GM04503 (cell line): ENCODE measurements at places on chromosomes 1 and 21.
A peak's percentile ranks its signal among the peaks of the same experiment; 100 is the strongest.

DNA sequence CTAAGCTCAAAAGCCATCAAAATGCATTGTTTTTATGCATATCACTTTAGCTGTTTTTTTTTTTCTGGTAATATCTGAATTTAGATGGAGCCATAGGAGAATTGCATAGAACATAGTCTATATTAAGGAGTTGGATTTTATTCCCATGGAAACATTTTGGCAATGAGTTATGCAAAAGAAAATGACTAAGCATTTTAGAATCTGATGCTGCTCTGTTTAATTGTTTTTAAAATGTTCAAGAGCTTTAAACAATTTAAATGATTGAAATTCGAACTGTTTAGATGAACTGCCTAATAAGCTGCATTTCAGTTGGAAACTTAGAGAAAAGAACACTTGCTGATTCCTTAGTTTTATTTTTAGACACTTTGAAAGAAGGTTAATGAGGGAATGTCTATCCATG, 1531.5 kb upstream of the B3GALT2 start:
- no peak for DNase-seq

DNA sequence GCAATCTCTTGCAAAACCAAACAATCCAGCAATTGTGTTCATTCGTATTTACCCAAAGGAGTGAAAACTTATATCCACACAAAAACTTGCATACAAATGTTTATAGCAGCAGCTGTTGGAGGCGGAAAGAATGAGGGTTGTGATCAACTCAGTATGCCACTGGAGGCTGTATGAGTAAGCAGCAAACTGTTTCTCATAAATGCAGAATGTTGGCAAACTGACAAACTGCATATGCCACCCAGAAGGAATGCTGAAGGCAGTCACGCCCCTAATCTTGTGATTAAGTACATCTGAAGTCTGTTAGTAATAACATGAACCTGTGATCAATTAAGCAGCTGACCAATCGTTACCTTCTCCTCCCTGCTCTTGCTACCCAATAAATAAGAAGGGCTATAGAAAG, 60.5 kb upstream of the CR2 start:
- peak; percentile 90 for DNase-seq

GRCh38 chr1:181969902-181970301, 91.6 kb downstream of the ZNF648 start:
- no peak for DNase-seq

- DNase-seq = no peak
Measured at GRCh38 chr1:168234846-168235547, 9.2 kb downstream of the SFT2D2 start.

GRCh38 chr1:44631647-44632539, 42.4 kb downstream of the TMEM53 start:
- no peak for DNase-seq

DNA sequence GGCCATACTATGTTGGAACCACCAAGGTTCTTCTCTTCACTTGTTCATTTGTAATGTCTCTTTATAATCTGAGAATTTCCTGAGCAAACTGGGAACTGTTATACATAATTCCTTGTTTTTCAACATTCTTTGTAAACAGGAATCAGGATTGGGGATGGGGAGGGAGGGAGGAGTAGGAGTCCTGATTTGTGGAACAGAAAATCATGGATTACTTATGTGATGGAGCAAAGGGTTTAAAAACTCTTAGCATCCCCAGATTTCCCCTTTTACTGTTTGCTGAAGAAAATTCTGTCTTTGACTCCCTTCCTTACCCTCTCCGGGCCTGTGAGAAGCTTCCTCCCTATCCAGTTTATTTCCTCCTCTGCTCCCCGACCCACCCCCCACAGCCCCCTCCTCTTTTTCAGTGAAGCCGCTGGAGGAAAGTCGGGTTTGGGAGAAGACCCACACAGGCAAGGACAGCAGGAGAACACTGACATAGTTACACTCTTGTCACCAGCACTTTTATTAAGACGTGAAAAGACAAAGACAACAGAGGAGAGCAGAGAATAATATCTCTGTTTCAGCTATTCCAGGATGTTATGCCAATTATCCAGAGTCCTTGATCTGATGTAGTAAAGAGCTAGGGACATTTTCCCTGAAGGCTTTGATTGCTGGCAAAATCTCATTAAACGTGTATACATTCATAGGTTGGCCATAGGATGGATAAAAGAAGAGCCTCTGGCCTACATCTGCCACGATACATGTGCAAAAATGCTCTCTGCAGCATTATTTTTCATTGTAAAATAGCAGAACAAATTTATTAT, 4.6 kb upstream of the NBPF1 start:
- no peak for DNase-seq

- no peak for DNase-seq
Measured at GRCh38 chr1:22142315-22143064, 407 bp downstream of the WNT4 start.

- DNase-seq = no peak
Measured at GRCh38 chr1:22611530-22611947, 24.9 kb upstream of the C1QA start.

DNA sequence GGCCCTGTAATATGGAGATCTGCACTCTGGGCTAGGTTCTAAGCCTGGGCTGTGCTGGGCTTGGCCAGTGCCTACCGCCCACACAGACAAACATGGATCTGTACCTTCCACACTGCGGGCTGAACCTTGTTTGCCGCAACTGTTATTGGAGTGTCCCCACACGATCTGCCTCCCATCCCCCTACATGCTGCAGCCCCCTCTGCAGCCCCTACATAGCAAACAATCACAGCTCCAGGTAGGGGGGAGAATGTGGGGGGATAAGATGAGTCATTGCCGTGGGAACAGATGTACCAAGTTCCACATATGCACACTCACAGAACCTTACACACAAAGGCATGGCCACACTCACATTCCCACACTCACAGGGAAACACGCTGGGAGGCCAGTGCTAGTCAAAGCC, 2.1 kb upstream of the HCRTR1 start:
- DNase-seq = no peak

GRCh38 chr21:26952374-26953066, 14.4 kb downstream of the ADAMTS5 start:
- DNase-seq = no peak

GRCh38 chr1:84870591-84870990, 22.4 kb downstream of the LPAR3 start:
- no peak for DNase-seq

DNA sequence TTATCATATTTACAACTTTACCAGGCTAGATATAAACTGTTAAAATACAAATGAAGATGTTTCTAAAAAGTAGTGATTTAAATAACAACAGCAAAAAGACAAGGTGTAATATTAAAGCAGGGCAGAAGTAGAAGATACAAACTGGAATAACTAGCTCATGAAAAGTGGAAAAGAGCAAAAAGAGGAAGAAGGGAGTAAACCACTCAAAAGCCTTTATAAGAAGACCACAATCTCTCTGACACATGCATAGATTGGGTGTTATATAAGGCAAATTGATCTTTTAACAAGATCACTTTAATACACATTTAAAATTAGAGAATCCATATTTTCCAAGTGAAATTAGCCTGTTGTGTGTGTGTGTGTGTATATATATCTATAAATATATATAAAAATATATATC, 5.0 kb downstream of the DENND1B start:
- no peak for DNase-seq

- peak; percentile 45 for DNase-seq
Measured at GRCh38 chr1:86833461-86834215, 80.3 kb downstream of the SELENOF start.

DNA sequence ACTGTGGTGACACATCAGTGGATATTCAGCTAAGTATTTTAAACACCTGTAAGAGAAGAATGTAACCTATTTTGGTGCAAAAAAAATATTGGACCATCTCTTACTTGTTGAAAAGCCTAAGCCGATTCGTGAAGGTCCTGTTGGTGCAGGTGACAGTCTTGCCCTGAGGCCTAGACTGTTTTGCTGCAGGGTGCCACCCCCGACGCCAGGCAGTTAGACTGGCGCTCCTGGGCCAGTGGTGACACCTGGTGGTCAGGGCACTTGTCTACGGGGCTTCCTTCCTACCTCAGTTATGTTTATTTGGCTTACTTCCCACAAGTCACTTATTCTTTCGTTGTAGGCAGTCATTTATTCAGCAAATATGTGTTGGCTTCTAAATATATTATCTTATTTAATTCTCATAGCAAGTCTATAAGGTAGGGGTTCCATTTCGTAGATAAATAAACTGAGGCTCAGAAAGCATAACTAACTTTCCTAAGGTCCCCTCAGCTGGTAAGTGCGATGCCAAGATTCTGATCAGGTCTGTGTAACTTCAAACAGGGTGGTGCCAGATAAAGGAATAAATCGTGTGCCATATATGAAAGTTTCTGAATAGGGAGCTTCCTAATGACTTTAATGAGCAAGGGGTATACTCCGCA, 1.9 kb downstream of the EEIG2 start:
- no peak for DNase-seq

DNA sequence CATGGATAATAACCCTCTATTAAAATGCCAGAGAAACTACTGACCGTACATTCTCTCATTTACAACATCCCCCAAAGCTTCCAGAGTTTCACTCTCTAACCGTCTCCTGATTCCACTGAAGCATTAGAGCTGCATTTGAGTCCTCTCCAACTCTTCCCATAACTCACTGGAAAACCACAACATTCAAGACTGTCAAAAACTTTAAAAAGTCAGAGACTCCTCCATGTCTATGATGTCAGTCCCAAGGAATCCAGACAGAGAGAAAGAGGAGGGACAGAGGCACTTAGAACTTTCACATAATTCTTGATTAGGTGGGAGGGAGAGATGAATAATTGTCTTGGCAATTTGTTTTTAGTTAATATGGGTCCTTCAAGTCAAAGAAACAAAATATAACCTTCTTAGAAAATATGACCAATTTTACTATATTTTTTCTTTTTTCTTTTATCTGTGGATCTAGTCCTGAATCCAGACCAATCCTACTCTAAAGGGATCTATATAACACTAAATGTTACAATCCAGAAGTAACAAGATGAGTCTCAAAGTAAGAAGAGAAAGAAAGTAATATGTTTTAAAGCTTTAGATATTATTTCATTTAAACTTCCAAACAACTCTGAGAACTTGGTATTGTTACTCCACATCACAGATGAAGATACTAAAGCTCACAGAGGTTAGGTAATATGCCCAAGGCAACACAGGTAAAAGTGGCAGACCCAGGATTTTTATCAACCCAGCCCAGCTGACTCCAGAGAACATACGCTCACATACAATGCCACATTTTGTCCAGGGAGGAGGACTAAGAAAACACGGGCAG, 23.8 kb downstream of the OTUD7B start:
- DNase-seq = peak; percentile 91

- DNase-seq = no peak
Measured at GRCh38 chr1:42953182-42954180, 5.2 kb downstream of the SLC2A1 start.

GRCh38 chr1:46064708-46065107, 67.7 kb downstream of the PIK3R3 start:
- DNase-seq = no peak

GRCh38 chr1:66095190-66095589, 302.5 kb downstream of the PDE4B start:
- DNase-seq = no peak

- no peak for DNase-seq
Measured at GRCh38 chr1:110007046-110007830, 22.7 kb downstream of the AHCYL1 start.

GRCh38 chr1:58861506-58861905, 77.7 kb upstream of the JUN start:
- no peak for DNase-seq

- no peak for DNase-seq
Measured at GRCh38 chr21:39000496-39000895, 182.8 kb downstream of the PSMG1 start.

GRCh38 chr1:68800182-68800581, 303.3 kb upstream of the DEPDC1 start:
- DNase-seq = no peak

DNA sequence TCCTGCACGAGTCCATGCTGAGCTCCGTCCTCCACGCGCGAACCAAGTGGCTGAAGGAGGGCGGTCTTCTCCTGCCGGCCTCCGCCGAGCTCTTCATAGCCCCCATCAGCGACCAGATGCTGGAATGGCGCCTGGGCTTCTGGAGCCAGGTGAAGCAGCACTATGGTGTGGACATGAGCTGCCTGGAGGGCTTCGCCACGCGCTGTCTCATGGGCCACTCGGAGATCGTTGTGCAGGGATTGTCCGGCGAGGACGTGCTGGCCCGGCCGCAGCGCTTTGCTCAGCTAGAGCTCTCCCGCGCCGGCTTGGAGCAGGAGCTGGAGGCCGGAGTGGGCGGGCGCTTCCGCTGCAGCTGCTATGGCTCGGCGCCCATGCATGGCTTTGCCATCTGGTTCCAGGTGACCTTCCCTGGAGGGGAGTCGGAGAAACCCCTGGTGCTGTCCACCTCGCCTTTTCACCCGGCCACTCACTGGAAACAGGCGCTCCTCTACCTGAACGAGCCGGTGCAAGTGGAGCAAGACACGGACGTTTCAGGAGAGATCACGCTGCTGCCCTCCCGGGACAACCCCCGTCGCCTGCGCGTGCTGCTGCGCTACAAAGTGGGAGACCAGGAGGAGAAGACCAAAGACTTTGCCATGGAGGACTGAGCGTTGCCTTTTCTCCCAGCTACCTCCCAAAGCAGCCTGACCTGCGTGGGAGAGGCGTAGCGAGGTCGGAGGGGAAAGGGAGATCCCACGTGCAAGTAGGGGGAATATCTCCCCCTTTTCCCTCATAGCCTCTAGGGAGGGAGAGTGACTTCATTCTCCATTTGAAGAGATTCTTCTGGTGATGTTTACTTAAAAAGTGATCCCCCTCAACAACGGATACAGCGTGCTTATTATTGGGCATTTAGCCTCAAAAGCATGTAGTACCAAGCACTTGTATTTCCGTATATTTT, 991 bp downstream of the PRMT6 start:
- no peak for DNase-seq

DNA sequence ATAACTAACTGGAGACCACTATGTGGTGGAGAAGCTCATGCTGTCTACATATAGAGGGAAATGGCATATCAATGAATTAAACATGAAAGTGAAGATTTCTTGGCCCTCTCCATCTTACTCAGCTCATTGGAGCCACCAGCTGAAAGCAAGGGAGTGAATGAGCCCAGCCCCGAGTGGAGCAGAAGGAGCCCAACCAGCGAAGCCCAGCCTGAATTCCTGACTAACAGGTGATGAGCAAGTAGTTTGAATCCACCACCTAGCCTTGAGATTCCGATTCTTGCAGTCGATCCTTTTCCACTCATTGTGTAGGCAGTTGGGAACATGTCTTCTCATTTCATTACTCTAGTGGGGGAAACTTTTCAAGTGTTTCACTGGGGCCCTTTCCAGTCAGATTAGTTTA, 18.6 kb upstream of the ST6GALNAC3 start:
- DNase-seq = no peak

- DNase-seq = no peak
Measured at GRCh38 chr1:156319664-156320063, 18.4 kb downstream of the CCT3 start.

DNA sequence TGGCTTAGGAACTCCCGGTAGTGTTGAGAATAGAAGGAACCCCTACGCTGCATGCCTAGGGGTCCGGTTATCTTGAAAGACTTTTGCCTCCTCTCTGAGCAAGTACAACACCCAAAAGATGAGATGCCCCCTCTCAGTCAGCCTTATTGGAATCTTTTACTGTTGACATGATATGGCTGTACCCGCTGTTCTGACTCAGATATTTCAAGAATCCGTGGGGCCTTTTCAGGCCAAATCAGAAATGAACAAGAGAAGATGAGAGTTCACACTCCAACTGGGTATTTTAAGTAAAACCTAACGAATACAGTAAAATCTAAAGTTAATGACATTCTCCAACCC, 164.2 kb downstream of the PPIAL4G start:
- DNase-seq = no peak

- no peak for DNase-seq
Measured at GRCh38 chr1:177775924-177776323, 193.9 kb downstream of the SEC16B start.
